ENCODE measurements at places on chromosomes 4 and X. TPM values are rescaled to one million over a fixed set of nuclear protein-coding genes. Genes with fewer than 3 reads are reported as not detected.

Gene TBC1D1
- total RNA-seq, result 54.3 TPM

Gene SMARCAD1
- 28.7 TPM for total RNA-seq

Gene ERAS
- total RNA-seq, result not detected

Gene RAB9A
- 19.3 TPM for total RNA-seq

Gene SUPT20HL1
- total RNA-seq, result not detected

Gene RTL9
- 0.52 TPM for total RNA-seq

Gene LETM1
- total RNA-seq, result 32.4 TPM

Gene CDX4
- not detected for total RNA-seq

Gene RBBP7
- total RNA-seq, result 145 TPM

Gene F9
- not detected for total RNA-seq

Gene IQCM
- not detected for total RNA-seq

Gene RAB39B
- total RNA-seq, result under 0.01 TPM

Gene SMIM10L2A
- 1.6 TPM for total RNA-seq

Gene ASB12
- total RNA-seq, result 8.4 TPM

Gene ASMT
- total RNA-seq, result not detected

Gene CHRNA9
- not detected for total RNA-seq

Gene NXF2B
- not detected for total RNA-seq

Gene CRLF2
- 0.52 TPM for total RNA-seq

Gene RTL3
- under 0.01 TPM for total RNA-seq

Gene TLR7
- total RNA-seq, result 2.1 TPM

Gene ASB11
- total RNA-seq, result 15.1 TPM

Gene CXCL3
- not detected for total RNA-seq

Gene CXCL1
- 0.52 TPM for total RNA-seq

Gene PABPC1L2B
- not detected for total RNA-seq

Gene ENAM
- total RNA-seq, result 2.1 TPM

Gene MAPK10
- total RNA-seq, result 8.9 TPM

Gene PSAPL1
- not detected for total RNA-seq

Gene HERC6
- 2.6 TPM for total RNA-seq

Gene PAGE2B
- not detected for total RNA-seq
